Cortex of kidney (tissue), 1 donor: ENCODE measurements at places on chromosomes 2 and 18.

DNA sequence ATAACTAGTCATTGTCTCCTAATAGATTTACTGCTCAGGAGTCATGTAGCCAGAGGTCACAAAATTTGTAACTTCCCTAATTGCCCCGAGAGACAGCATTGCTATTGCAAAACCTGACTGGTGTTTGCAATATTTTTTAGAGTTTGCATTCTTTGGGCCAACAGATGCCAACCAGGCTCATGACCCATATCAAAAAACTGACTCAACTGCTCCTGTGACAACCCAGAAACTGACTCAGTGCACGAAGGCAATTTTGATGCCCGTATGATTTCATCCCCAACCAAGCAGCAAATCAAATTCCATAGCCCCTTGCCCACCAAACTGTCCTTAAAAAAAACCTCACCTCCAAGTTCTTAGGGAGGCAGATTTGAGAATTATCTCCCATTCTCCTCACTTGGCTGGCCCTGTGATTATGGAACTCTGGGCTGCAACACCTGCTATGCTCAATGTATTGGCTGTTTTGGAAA is 951.3 kb downstream of the TSN start:
- no peak for DNase-seq

GRCh38 chr2:163778045-163778781 is 42.4 kb upstream of the FIGN start:
- no peak for DNase-seq

- no peak for DNase-seq
Measured at GRCh38 chr18:74221081-74221480, 70.7 kb downstream of the CYB5A start.

DNA sequence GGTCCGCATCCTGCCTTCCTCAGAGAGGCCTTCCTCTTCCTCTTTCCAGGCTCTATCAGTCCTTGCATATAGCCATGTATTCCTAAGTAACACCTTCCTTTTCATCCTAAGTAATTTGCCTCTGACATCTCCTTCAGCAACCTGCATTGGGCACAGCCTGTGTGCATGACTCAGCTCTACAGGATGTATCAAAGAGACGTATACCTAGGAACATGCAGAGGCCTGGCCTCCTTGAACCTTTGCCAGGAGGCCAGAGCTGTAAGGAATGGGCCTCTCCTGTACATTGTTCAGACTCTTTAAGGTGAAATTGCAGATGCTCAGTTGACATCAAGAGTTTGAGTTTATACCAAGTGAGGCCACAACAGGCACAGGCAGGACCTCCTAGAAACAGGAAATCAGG is 76.0 kb upstream of the CELF4 start:
- DNase-seq = no peak

- no peak for DNase-seq
Measured at GRCh38 chr18:24922491-24922890, 429.5 kb downstream of the ZNF521 start.

- no peak for DNase-seq
Measured at GRCh38 chr2:111122631-111123421, 2.1 kb downstream of the BCL2L11 start.

DNA sequence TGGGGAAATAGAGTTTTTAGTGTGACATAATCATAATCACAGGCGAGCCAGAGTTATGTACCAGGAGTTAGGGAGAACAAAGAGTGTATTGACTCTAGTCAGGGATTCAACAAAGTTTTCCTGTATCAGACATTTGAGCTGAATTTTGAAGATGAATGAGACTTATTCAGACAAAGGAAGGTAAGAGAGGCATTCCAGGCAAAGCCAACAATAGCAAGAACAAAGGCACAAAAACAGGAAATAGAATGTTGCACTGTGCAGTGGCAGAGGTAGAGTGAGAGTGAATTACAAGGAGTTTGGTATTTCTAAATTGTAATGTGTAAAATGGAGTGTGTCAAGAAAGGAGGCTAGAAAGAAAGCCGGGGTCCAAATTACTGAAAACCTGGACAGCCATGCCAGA is 156.2 kb downstream of the CCDC148 start:
- DNase-seq = no peak

GRCh38 chr2:240250985-240251847 is 110.8 kb upstream of the OTOS start:
- no peak for DNase-seq
